Activated naive CD8-positive, alpha-beta T cell treated with anti-CD3 and anti-CD28 coated beads for 36 hours (primary cell): ENCODE measurements at places on chromosomes 2 and 18. TPM values are rescaled to one million over a fixed set of nuclear protein-coding genes. Genes with fewer than 3 reads are reported as not detected.

- H3K36me3 ChIP-seq: peaks cover 39% of the 10 kb centered on the region
- no peak overlapping the region for H3K27ac ChIP-seq
- no peaks in the 10 kb centered on the region for H3K27me3 ChIP-seq
- DNase-seq: no peak
Measured at GRCh38 chr2:190668892-190669291, 20.0 kb downstream of the NAB1 start.

- no peaks in the 10 kb centered on the region for H3K27me3 ChIP-seq
- H3K36me3 ChIP-seq: no peaks in the 10 kb centered on the region
- no peak overlapping the region for H3K4me3 ChIP-seq
- DNase-seq: no peak
- H3K4me1 ChIP-seq: no peaks in the 10 kb centered on the region
- no peak overlapping the region for H3K27ac ChIP-seq
Measured at GRCh38 chr18:69680123-69680522, 267.6 kb downstream of the CD226 start.

DNA sequence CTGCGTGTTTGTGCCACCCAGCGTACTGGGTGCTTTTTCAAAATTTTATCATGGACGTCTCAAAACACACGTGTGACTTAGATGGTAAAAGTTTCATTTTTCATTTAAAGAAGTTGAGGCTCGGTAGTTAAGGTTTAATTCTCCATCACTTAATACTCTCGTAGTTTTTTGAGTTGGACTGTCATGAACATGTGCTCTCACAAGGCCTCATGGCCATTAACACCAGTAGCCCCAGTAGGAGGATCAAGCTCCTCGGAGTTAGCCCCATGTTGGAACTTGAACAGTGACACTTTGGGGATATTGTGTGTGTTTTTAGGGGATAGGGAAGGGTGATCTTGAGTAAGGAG, 15.3 kb downstream of the NMUR1 start:
- H3K27ac ChIP-seq: peak overlapping the region; percentile 96
- no peaks in the 10 kb centered on the region for H3K27me3 ChIP-seq

DNA sequence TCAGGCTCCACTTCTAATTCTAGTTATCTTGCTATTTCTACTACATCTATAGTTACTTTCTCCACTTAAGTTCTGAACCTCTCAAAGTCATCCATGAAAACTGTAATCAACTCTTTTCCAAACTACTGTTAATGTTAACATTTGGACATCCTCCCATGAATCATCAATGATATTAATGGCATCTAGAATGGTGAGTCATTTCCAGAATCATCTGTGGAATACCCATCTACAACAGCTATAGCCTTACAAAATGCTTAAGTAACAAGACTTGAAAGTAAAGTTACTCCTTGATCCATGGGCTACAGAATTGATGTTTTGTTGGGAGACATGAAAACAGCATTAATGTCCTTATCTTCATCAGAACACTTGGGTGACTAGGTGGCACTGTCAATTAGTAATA, 35.4 kb downstream of the BARD1 start:
- no peak overlapping the region for H3K4me3 ChIP-seq
- DNase-seq: no peak
- no peaks in the 10 kb centered on the region for H3K4me1 ChIP-seq
- H3K36me3 ChIP-seq: peaks cover 39% of the 10 kb centered on the region
- no peak overlapping the region for H3K27ac ChIP-seq

DNA sequence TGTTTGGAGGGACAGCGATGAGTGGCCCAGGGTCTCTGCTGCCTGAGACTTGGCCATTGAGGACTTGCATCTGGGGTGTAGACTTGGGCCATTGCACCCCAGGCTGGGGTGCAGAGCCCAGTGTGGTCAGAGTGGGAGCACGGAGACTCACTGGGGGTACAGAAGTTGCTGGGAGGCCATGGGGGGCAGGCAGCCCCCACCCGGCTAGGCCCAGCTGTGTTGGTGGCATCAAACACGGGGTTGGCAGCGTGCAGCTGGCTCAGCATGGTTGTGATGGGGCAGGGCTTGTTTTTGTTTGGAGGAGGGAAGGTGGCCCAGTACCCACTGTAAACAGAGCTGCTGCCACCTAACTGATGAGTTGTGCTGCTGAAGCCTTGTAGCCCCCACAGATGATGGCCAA, 42.1 kb downstream of the GLI2 start:
- H3K27me3 ChIP-seq: no peaks in the 10 kb centered on the region
- no peaks in the 10 kb centered on the region for H3K36me3 ChIP-seq
- H3K4me1 ChIP-seq: no peaks in the 10 kb centered on the region
- H3K27ac ChIP-seq: no peak overlapping the region

DNA sequence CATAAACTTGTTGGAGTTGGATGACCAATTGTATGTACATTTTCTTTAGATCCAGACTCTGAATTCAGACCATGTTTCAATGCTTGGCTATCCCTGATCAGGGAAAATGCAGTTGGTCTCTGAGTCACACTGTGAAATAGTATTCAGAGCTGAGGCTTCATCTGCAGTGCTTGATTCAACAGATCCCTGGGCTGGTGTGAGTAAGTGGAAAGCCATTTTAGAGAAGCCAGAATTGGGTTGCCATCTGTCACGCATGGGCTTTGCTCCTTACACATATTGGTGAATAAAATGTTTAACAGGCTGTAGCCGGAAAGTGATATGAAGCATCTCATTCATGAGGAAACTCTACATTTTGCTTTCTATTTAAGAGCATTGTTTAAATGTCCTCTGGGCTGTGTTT, 50.0 kb upstream of the ACYP2 start:
- peaks cover 3% of the 10 kb centered on the region for H3K4me1 ChIP-seq
- H3K4me3 ChIP-seq: no peak overlapping the region
- H3K36me3 ChIP-seq: peaks cover 9% of the 10 kb centered on the region
- H3K27ac ChIP-seq: no peak overlapping the region
- no peaks in the 10 kb centered on the region for H3K27me3 ChIP-seq
- no peak for DNase-seq

GRCh38 chr18:7926526-7926925, 359.4 kb downstream of the PTPRM start:
- no peak overlapping the region for H3K4me3 ChIP-seq
- no peaks in the 10 kb centered on the region for H3K27me3 ChIP-seq
- DNase-seq: no peak
- H3K4me1 ChIP-seq: no peaks in the 10 kb centered on the region
- no peaks in the 10 kb centered on the region for H3K36me3 ChIP-seq

DNA sequence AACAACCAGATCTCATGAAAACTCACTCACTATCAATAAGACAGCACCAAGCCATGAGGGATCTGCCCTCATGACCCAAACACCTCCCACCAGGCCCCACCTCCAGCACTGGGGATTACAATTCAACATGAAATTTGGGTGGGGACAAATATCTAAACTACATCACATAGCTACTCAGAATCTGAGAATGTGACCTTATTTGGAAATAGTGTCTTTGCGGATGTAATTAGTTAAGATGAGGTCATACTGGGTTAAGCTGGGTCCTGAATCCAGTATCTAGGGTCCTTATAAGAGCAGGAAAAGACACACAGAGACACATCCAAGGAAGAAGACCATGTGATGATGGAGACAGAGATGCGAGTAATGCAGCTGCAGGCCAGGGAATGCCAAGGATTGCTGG, 27.5 kb upstream of the REEP1 start:
- H3K4me3 ChIP-seq: no peak overlapping the region
- H3K36me3 ChIP-seq: no peaks in the 10 kb centered on the region
- no peak overlapping the region for H3K27ac ChIP-seq

GRCh38 chr2:84515788-84516187, 510 bp upstream of the DNAH6 start:
- DNase-seq: no peak
- H3K27me3 ChIP-seq: no peaks in the 10 kb centered on the region
- peaks cover 25% of the 10 kb centered on the region for H3K4me1 ChIP-seq
- H3K4me3 ChIP-seq: peak overlapping the region; percentile 88

GRCh38 chr2:189152483-189152882, 27.1 kb downstream of the COL5A2 start:
- H3K36me3 ChIP-seq: no peaks in the 10 kb centered on the region
- H3K27me3 ChIP-seq: no peaks in the 10 kb centered on the region

- H3K4me1 ChIP-seq: peaks cover 21% of the 10 kb centered on the region
- H3K27me3 ChIP-seq: no peaks in the 10 kb centered on the region
- DNase-seq: no peak
- no peak overlapping the region for H3K4me3 ChIP-seq
Measured at GRCh38 chr2:97907369-97908100, 88.2 kb downstream of the TMEM131 start.

DNA sequence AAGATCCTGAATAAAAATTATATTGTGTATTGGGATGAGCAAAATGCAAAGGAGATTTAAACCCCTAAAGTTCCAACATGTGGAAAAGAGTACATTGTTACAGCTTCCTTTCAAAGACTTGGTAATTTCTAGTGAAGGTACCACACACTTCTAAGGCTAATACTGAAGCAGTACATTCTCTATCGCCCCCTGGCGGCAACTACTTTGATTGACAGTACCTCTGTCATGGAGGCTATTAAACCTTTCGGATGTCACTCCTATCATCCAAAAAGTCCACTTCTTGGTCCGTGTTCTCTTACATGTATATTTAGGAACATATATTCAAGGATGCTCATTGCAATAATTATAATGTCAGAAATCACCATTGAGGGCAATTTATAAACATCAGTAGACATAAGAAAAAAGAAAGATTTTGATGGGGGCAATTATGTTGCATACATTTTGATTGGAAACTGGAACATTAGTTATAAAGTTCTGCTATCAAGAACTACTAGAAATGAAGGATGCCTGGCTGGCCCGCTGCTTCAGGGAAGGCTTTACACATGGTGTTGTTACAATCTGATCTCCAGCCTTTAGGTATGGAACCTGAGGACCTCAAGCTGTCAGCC, 601.6 kb downstream of the CPS1 start:
- no peak overlapping the region for H3K4me3 ChIP-seq
- no peaks in the 10 kb centered on the region for H3K36me3 ChIP-seq
- H3K4me1 ChIP-seq: no peaks in the 10 kb centered on the region
- peak; percentile 49 for DNase-seq

- H3K4me1 ChIP-seq: no peaks in the 10 kb centered on the region
- H3K27me3 ChIP-seq: no peaks in the 10 kb centered on the region
- no peaks in the 10 kb centered on the region for H3K36me3 ChIP-seq
- H3K4me3 ChIP-seq: no peak overlapping the region
- no peak overlapping the region for H3K27ac ChIP-seq
- no peak for DNase-seq
Measured at GRCh38 chr2:1157107-1157506, 206.5 kb downstream of the SNTG2 start.

DNA sequence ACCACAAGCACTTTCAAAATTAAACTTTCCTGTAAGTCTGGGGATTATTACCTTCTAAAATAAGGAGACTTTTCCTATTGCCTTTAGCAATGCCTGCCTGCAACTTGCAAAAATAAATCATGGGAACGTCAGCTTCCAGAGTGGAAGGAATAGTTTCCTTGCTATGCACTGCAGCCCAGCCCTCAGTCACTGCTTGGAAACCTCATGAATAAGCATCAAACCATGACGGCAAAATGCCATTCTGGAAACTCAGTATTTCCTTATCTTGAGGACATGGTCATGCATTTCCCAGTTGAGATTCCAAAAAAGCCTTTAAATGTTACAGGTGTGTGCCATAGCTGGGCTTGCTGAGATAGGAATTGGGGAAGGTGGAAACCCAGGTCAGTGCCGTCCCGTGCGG, 84.2 kb upstream of the OTOS start:
- peaks cover 40% of the 10 kb centered on the region for H3K27me3 ChIP-seq
- H3K4me1 ChIP-seq: no peaks in the 10 kb centered on the region
- no peak for DNase-seq
- peaks cover 4% of the 10 kb centered on the region for H3K36me3 ChIP-seq
- H3K27ac ChIP-seq: no peak overlapping the region

Gene KLHL14
- total RNA-seq: 0.20 TPM

Gene GPR17
- not detected for total RNA-seq

Gene CDC42EP3
- total RNA-seq: 18.6 TPM

Gene TCF23
- not detected for total RNA-seq

Gene ITGA6
- total RNA-seq: 10.2 TPM
